Stimulated activated CD8-positive, alpha-beta memory T cell treated with anti-CD3 and anti-CD28 coated beads, Interleukin-4, amount 100 ng/mL, for 1 hour (primary cell): ENCODE measurements at places on chromosomes 1 and 21.

DNA sequence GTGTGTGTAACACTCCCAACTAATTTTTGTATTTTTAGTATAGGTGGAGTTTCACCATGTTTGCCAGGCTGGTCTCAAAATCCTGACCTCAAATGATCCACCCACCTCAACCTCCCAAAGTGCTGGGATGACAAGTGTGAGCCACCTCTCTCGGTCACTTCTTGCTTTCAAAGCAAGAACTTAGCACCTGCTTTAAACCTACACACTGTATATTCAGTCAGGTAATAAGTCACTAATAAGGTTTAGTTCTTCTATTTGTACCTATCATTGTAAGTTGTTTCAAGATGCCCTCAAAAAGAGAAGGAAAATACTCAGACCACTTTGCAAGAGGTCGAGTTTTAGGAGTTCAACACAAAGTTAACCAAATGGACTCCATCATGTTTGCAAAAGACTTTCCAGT, 431.3 kb downstream of the MRPL39 start:
- no peak for DNase-seq

- DNase-seq, result no peak
Observed at GRCh38 chr1:165189011-165189410, 167.5 kb downstream of the LMX1A start.

- no peak for DNase-seq
Observed at GRCh38 chr1:218679988-218680748, 335.0 kb downstream of the TGFB2 start.

DNA sequence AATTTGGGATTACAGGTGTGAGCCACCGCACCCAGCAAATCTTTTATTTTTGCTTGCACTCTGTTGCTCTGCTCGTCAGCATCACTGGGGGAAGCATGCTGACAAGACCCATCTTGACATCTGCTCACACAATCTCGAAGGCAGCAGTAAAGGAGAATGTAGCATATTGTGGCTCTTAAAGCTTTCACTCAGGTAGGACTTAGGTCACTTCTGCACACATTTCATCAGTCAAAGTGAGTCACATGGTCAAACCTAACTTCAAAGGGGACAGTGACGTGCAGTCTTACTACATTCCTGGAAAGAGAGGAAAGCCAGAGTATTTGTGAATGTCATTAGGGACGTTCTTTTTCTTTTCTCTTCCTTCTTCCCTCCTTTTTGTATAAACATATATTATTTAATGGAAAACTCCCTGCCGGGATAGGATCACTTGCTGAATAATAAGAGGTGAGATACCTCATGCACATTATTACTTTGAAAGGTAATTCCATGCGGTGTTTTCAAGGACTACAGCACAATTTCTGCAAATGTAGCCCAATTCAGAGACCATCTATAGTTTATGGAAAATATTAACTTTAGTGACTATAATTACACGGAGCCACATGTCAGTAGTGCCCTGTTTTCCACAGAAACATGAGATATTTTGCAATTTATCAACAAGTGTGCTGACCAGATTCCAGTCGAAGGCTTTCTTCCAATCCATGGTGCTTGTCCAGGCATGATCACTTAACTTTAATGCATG, 19.3 kb upstream of the ACBD6 start:
- no peak for DNase-seq

DNA sequence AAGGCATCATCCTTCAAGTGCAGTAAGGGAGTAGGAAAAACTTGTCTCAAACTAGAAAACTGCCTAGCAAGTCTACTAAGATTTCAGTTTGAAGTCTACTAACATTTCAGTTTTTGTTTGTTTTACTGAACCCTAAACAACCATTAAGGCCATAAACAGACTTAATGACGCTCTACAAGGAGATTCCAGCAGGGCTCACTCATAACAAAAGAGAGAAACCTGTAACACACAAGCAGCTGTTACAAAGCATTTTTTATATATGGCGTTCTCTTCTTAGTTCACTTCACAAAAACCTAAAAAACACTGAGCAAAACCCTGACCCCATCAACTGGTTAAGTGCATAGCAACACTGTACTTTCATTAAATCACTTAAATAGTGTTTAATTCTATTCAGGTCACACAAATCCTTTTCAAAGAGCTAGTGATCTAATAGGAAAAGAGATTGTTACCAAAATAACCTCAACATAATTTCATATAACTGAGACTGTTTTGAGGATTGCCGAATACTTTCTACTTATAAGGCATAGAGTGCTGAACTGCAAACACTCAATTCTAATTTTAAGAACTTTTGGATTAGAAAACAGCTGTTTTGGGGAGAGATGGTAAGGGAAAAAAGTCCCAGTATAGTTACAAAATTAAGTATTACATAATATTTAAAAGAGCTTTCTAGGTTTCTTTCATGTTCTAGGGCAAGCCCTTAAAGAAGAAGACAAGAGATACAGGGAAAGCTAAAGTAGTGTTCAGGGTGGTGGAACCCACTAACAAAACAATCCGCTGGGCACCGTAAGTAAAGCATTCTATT, 1.4 kb downstream of the B3GALNT2 start:
- DNase-seq, result no peak

DNA sequence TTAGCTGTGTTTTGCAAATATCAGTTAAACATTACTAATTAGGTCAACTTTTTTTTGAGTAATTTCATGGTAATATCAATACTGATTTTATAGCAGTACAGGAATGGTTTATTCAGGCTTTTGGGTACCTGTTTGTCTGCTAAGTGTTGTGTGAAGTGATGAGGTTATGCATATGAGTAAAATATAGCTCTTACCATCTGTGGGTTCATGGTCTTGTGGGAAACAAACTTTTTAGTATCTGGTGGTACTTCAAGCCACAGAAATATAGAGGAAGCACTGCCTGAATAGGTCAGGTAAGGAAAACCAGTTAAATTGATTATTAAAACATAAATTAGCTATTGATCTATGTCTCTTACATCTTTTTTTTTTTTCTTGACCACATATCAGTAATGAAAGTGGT, 113.9 kb downstream of the RABGAP1L start:
- no peak for DNase-seq

DNA sequence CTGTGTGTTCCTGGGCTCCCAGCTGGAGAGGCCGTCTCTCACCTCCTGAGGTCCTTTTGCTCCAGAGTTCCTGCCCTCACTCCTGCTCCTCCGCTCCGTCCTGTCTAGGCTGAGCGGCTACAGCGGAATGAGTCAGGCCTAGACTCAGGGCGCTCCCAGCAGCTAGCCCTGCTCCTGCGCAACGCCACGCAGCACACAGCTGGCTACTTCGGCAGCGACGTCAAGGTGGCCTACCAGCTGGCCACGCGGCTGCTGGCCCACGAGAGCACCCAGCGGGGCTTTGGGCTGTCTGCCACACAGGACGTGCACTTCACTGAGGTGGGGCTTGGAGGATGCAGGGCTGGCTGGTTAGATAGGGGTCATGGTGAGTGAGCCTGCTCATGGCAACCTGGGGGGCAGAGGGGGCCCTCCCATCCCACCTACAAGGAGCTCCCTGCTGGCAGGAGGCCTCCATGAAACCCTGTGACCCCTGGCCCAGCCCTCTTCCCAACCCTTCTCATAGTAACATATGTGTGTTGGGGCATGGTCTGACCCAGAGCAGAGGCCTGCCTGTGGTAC, 15.1 kb downstream of the PSRC1 start:
- no peak for DNase-seq

DNA sequence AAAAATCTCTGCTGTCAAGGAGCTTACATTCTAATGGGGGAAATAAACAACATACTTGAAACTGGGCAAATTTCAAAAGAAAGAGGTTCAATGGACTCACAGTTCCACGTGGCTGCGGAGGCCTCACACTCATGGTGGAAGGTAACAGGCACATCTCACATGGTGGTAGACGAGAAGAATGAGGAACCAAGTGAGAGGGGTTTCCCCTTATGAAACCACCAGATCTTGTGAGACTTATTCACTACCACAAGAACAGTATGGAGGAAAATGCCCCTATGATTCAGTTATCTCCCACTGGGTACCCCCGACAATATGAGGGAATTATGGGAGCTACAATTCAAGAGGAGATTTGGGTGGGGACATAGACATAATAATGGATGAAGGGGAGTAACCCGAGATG, 226.4 kb downstream of the ZP4 start:
- no peak for DNase-seq

DNA sequence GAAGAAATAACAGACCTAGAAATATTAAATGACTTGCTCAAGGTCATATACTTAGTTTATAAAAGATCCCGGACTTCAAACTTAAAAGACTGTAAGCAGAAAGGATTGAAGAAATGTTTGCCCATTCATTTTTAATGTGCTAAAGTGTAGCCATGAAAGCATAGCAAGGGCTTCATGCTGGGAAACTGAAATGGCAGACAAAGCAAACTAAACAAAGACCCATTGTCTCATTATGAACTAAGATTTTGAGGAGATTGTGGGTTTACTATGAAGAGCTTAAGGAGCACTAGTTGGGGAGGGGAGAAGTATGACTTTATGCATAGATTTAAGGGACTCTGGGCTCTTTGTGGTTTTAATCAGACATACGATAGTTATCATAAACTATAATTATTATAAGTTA, 26.3 kb downstream of the ADAMTS1 start:
- DNase-seq, result no peak

GRCh38 chr1:7094086-7094485, 308.8 kb downstream of the CAMTA1 start:
- no peak for DNase-seq

- no peak for DNase-seq
Observed at GRCh38 chr1:236175642-236176336, 33.5 kb downstream of the GPR137B start.

DNA sequence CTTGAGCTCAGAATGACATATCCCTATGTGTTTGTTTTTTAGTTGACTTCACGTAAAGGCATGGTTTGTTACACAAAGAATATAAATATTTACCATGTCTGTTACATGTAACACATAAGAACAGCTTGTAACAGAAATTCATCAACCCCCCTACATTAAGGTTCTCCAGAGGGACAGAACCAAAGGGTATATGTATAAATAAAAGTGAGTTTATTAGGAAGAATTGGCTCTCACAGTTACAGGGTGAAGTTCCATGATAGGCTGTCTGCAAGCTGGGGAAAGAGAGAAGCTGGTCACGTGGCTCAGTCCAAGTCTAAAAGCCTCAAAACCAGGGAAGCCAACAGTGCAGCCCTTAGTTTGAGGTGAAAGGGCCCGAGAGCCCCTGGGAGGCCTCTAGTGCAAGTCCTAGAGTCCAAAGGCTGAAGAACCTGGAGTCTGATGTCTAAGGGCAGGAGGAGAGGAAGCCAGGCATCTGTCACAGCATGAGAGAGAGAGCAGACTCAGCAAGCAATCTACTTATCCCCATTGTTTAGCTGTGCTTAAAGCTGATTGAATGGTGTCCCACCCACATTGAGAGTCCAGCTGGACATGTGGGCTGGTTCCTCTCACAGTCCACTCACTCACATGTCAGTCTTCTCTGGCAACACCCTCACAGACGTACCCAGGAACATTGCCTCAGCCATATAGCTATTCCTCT, 15.8 kb downstream of the THRAP3 start:
- no peak for DNase-seq

- DNase-seq, result no peak
Observed at GRCh38 chr1:182704677-182705076, 20.3 kb upstream of the RGS8 start.

DNA sequence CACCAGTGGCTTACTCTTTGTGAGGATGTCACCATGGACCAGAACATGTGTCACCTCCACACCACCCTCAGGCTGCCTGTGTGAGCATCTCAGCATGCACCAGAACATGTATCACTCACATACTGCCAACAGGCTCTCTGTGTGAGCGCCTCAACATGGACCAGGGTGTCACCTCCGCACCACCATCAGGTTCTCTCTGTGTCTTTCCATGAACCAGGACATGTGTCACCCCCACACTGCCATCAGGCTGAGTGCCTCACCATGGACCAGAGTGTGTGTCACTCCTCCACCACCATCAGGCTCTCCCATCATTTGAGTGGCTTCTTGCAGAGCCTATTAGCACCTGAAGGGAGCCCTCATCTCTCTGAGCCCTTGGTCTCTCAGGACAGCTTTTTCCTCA, 125.2 kb downstream of the ZNF648 start:
- no peak for DNase-seq

DNA sequence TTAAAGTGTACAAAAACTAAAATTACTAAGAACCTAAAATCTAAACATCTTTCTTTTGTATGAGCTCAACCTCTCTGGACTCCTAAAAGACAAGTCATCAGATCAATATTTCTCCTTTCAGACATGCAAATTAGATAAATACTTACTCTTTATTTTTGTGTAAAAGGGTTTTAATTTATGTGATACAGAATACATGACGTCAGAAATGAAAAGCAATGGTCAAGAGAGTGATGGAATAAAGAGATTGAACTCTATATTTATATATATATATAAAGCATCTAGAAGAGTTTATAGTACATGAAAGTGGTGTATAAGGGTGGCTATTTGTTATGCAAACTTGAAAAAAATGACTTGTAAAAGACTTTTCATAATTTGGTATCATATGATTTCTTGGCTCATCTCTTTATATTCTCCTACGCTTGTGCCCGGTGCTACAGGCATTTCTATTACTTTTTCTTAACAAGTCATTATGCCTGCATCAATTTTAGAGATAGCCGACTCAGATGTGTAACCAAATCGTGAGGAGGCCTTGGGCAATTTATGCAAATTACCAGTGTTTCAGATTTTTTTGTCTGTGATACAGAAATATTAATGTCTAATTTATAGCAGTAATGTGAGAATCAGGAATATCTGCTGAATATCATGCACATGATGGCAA, 186.0 kb upstream of the OLFM3 start:
- no peak for DNase-seq

GRCh38 chr1:198186916-198187580, 30.2 kb downstream of the NEK7 start:
- no peak for DNase-seq

DNA sequence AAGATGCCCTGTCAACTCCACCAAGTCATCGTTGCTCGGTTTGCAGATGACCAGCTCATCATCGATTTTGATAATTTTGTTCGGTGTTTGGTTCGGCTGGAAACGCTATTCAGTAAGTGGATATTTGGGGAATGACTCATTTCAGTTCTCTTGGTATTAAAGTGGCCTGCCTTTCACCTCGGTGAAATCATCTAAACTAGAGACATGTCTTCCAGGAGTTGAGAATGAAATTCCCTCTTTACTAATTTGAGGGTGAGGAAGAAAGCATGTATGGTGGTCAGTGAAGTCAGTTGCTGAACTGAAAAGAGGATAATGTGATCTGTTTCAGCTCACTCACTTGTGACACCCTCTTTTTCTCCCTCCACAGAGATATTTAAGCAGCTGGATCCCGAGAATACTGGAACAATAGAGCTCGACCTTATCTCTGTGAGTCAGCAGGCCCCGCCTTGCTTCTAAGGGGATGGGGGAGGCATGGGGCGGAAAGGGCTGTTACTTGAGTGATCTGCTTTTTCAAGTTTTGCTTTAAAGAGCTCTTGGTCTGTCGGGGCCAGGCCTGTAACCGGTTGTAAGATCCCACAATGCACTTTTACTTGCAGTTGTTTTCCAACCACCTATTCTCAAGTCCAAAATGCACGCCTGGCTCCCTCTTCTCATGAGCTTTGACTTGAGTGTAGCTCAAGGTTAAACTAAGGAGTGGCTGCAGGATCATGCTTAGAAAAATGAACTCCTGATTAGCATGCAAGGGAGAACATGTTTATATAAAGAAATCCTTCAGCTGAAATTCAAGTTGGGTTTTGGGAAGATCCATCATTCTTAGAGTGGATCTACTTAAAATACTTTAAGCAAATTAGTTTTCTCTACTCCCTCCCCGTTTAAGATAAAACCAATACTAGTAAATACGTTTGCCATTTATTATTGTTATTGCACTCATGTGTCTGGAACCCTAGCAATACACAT, 59.8 kb downstream of the CAPN2 start:
- no peak for DNase-seq
